ENCODE measurements at places on chromosomes 4 and X. TPM values are rescaled to one million over a fixed set of nuclear protein-coding genes. Genes with fewer than 3 reads are reported as not detected.

Gene GABRE
- not detected for total RNA-seq

GRCh38 chrX:23610495-23610894 lies 56.8 kb upstream of the PRDX4 start:
- no peak for DNase-seq

Gene BST1
- total RNA-seq: 0.47 TPM

Gene CXCL1
- total RNA-seq: not detected

Gene RTL9
- not detected for total RNA-seq

- no peak for DNase-seq
Observed at GRCh38 chr4:600850-601515, 24.4 kb upstream of the PDE6B start.

DNA sequence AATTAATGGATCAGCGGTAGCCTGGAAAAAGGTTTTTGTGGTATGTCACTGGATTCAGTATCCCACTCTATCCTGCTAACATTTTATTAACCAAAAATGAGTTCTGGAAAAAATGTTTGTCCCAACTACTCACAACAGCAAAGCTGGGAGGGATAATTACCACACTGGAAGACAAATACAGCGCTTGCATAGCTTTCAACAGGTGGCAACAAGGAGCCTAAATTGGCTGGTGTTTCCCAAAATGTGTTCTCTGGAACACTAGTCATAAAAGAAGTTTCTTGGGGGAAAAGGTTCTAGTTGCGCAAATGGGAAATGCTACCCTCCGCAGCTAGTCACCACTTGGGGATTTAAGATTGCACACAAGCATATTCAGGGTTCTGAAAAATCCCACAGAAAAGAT lies 54.6 kb downstream of the BEND2 start:
- DNase-seq: no peak

- no peak for DNase-seq
Observed at GRCh38 chrX:136310411-136310810, 9.6 kb downstream of the ADGRG4 start.

GRCh38 chrX:81900522-81900921 lies 698.6 kb downstream of the SH3BGRL start:
- DNase-seq: no peak

Measured in CD8-positive, alpha-beta T cell (primary cell).